ENCODE measurements at places on chromosomes 6 and 20.

DNA sequence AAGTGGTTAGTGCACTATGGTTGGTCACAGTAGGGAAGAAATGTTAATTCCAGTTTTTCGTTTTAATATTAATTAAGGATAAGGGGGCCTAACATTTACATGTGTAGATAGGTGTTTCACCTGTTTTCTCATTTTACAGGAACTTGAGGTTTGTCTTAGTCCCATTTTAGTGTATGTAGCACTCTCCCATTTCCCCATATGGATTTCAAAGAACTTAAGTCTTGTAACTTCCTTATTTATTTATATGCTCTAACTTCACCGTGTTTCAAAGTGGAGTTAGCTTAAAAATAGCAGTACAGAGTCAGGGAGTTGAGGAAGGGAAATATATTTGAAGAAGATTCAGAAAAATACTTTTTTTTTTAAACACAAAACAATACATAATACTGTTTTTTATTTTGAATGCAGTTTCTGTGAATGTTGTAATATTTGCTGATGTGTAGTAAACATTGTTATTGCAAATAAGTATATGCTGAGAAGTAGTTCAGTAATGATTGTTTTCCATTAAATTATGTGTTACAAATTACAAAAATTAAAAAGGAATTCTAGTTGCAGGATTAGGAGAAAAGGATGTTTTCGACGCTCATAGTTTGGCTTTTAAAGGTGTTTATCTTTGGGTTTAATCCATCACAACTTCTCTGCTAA, 3.5 kb downstream of the SCAF8 start:
- no peak overlapping the region for H3K4me3 ChIP-seq
- H3K27ac ChIP-seq = no peak overlapping the region
- DNase-seq = no peak
- peaks cover 60% of the 10 kb centered on the region for H3K4me1 ChIP-seq

- no peak overlapping the region for H3K27ac ChIP-seq
- H3K27me3 ChIP-seq = no peaks in the 10 kb centered on the region
- DNase-seq = no peak
- H3K36me3 ChIP-seq = peaks cover 9% of the 10 kb centered on the region
- H3K4me3 ChIP-seq = no peak overlapping the region
- peaks cover 23% of the 10 kb centered on the region for H3K4me1 ChIP-seq
Observed at GRCh38 chr6:154878871-154879491, 116.1 kb upstream of the TIAM2 start.

DNA sequence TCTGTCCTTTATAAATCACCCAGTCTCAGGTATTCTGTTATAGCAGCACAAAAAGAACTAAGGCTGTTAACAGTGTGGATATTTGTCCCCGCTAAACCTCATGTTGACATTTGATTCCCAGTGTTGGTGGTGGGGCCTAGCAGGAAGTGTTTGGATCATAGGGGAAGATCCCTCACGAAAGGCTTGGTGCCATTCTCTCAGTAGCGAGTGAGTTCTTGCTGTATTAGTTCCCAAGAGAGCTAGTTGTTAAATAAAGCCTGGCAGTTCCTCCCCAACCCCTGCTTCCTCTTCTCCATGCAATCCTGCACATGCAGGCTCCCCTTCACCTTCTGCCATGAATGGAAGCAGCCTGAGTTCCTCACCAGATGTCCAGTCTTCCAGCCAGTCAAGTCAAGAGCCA, 29.8 kb upstream of the ERVFRD-1 start:
- H3K4me1 ChIP-seq = peaks cover 17% of the 10 kb centered on the region
- no peak for DNase-seq
- H3K27me3 ChIP-seq = no peaks in the 10 kb centered on the region
- no peak overlapping the region for H3K27ac ChIP-seq
- H3K36me3 ChIP-seq = no peaks in the 10 kb centered on the region

GRCh38 chr6:90753820-90754643, 167.2 kb upstream of the MAP3K7 start:
- no peak for DNase-seq
- H3K27me3 ChIP-seq = peaks cover 8% of the 10 kb centered on the region
- no peak overlapping the region for H3K4me3 ChIP-seq
- H3K27ac ChIP-seq = no peak overlapping the region

GRCh38 chr20:31608251-31608945, 3.3 kb downstream of the ID1 start:
- peaks cover 13% of the 10 kb centered on the region for H3K36me3 ChIP-seq
- peak overlapping the region; percentile 98 for H3K4me3 ChIP-seq
- DNase-seq = peak; percentile 90
- H3K27ac ChIP-seq = peak overlapping the region; percentile 100
- H3K27me3 ChIP-seq = no peaks in the 10 kb centered on the region

DNA sequence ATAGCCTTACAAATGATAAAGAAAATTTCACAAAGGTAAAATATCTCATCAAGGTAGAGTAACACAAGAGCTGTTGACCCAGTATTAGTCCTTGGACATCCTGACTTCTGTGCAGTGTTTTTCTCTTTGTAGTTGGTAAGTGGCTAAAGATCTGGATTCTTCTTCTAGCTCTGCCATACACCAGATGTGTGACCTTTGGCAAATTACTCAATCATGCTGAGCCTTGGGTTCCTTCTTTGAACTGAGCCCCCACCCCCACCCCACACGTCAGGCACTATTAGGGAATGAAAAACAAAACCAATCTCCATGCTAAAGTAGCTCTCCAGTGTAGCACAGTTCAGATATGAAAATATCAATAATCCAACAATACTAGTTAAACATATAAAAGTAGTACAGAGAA, 15.1 kb upstream of the TRIM39 start:
- no peaks in the 10 kb centered on the region for H3K27me3 ChIP-seq
- H3K36me3 ChIP-seq = peaks cover 29% of the 10 kb centered on the region
- H3K4me1 ChIP-seq = no peaks in the 10 kb centered on the region
- no peak overlapping the region for H3K4me3 ChIP-seq
- H3K27ac ChIP-seq = no peak overlapping the region
- no peak for DNase-seq

GRCh38 chr6:161011492-161012480, 20.2 kb downstream of the MAP3K4 start:
- peaks cover 18% of the 10 kb centered on the region for H3K4me1 ChIP-seq
- no peak overlapping the region for H3K4me3 ChIP-seq
- H3K36me3 ChIP-seq = peaks cover 5% of the 10 kb centered on the region
- no peaks in the 10 kb centered on the region for H3K27me3 ChIP-seq
- H3K27ac ChIP-seq = peak overlapping the region; percentile 34

- H3K27me3 ChIP-seq = peaks cover 45% of the 10 kb centered on the region
- no peaks in the 10 kb centered on the region for H3K36me3 ChIP-seq
- H3K4me1 ChIP-seq = peaks cover 21% of the 10 kb centered on the region
- no peak overlapping the region for H3K4me3 ChIP-seq
Observed at GRCh38 chr6:157232161-157232895, 91.0 kb downstream of the TMEM242 start.
